ENCODE measurements at places on chromosomes 3 and 15. TPM values are rescaled to one million over a fixed set of nuclear protein-coding genes. Genes with fewer than 3 reads are reported as not detected.

The PLSCR2 gene
- not detected for total RNA-seq

The MYH15 gene
- total RNA-seq = 0.05 TPM

The GXYLT2 gene
- total RNA-seq = not detected

The RHCG gene
- not detected for total RNA-seq

The RGMA gene
- total RNA-seq = not detected

GRCh38 chr3:192068464-192069254 lies 607.7 kb downstream of the PYDC2 start:
- no peak for DNase-seq

DNA sequence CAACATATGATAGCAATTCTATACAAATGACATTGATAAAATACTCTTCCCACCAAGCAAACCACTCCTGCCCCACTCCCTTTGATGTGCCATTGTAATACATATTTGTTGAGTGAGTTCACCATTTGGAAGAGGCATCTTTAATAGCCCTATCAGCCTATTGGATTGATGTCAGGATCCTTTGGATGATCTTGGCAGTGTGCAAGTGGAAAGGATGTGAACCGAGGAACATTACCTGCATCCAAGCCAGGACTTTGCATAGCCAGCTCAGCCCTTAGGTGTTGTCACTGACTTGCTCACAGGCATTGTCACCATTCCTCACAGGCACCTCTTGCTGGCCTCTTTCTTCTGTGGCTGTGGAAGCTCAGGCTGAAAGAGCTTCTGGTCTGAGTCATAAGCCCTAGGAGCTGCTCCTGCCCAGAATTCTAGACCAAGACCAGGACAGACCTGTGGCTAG lies 16.5 kb upstream of the TIMP4 start:
- no peak for DNase-seq

DNA sequence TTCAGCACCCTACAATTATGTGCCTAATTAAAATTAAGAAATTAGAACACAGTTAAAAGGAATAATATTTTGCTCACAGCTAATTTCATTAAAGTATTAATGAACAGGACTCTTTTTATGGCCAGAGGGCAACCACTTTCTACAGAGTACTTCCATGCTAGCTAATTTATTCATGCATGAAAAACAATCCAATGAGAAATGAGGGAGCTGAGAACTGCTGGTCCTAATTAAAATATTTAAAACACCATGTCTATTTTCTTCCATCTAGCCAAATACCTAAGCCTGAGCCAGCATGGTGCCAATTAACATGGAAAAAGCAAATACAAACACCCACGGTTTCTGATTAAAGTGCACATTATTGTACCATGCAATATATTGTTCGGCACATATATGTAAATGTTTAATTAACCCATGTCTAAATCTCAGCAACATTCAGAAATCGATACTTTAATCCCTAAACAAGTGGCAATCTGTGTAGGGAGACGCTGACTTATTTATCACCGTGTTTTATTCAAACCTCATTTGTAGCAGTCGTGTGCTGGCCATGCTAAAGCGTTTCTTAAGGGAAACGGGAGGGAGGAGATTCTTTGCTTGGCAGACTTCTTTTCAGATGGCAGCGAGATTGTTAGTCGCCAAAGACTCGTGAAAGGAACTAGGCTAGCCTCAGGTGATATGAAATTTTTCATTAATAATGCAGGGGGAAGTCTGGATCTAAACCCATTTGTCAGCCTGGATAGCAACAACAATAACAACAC lies 193.5 kb downstream of the ANXA2 start:
- no peak for DNase-seq

DNA sequence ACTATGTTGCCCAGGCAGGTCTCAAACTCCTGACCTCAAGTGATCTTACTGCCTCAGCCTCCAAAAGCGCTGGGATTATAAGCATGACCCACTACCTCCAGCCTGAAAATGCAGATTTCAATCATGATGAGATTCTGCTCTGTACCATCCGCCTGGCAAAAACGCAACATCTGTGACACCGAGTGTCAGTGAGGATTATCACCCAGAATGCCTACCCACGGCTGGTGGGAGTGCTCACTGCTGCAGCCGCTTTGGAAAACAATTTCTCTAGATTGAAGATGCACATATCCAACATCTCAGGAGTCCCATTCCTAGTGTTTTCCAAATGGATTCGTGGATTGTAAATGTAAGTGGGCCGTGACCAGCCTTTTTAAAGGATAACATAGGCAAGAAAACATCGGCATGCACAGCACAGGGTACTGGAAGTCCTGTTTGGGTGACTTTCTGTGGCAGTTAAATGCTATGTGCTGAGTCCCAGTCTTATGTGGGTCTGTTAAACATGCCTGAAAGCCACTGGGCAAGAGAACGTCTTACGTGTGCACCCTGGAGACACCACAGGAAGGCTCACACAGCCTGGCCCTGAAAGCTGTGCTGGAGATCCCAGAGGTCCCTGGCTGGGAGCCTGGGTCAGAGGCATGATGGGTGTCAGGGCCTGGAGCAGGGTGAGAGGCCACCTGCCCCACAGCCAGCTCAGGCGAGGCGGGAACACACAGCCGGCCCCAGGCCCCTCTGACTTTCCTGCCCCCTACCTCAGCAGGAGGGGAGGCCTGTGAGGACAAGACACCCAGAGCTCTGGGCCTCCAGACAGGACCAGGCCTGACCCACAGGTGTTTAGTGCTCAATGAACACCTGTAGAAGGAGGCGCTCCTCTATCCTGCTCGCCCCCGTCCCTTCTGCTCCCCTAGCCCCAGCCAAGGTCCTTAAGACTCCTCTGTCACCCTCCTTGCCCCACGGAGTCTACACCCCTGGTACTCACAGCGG lies 918 bp downstream of the PRSS50 start:
- DNase-seq = no peak

GRCh38 chr3:141578202-141578973 lies 91.6 kb downstream of the RASA2 start:
- no peak for DNase-seq

GRCh38 chr15:76181705-76182107 lies 121.9 kb downstream of the TMEM266 start:
- DNase-seq = no peak

DNA sequence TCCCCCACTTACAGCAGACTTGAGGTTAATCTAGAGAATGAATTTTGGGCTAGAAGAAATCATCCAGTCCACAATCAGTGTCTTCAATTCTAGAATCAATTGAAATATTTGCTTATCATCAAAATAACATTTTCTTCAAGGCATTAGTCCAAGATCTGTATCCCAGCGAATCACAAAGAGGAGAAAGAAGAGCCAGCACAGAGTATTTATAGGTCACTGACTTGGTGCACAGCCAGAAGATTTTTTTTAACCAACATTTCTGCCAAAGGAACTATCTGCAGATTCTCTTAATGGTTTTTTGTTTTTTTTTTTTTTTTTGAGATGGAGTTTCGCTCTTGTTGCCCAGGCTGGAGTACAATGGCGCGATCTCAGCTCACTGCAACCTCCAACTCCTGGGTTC lies 178.2 kb downstream of the TNIK start:
- no peak for DNase-seq

- DNase-seq = no peak
Measured at GRCh38 chr15:78406016-78406585, 31.9 kb upstream of the IREB2 start.

- DNase-seq = no peak
Measured at GRCh38 chr3:8610951-8611350, 33.6 kb downstream of the SSUH2 start.

DNA sequence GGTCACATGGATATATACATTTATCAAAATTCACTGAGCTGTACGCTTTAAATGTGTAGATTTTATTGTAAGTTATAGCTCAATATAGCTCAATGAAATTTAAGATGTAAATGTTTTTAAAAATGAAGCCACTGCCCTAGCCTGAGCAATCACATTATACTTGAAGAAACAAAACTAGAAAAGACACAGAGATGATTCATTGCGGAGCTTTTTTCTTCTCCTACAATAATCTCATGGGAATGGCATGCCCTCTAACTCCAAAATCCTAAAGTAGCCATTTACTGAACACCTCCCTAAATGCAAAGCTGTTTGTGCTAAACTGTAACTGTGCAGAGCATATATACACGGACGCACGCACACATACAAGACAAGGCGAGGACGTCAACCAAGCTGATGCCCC lies 84.2 kb downstream of the MYO9A start:
- no peak for DNase-seq

DNA sequence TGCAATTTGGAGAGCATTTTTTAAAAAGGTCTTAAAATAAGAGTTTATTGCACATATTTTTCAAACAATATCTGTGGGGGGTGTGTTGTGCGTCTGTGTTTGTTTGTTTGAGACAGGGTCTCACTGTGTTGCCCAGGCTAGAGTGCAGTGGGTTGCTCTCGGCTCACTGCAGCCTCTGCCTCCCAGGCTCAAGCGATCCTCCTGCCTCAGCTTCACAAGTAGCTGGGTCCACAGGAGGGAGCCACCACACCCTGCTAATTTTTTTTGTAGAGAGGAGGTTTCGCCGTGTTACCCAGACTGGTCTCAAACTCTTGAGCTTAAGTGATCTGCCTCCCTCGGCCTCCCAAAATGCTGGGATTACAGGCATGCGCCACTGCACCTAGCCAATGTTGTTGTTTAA lies 2.7 kb downstream of the MLF1 start:
- DNase-seq = no peak

DNA sequence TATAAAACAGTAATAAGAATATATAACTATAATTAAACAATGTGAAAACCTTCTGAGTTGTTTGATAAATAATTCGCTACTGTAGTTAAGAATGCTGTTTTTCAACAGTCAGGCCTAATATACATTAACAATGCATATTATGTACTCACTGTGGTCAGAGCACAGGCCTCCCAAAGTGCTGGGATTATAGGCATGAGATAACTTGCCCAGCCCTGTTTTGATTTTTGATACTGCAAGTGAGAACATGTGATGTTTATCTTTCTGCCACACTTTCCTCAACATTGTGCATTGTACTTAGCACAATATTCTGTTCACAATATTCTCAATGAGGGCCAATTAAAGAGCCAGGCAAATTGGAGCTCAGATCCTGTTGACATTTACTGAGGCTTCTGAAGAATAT lies 274.5 kb upstream of the RARB start:
- no peak for DNase-seq

DNA sequence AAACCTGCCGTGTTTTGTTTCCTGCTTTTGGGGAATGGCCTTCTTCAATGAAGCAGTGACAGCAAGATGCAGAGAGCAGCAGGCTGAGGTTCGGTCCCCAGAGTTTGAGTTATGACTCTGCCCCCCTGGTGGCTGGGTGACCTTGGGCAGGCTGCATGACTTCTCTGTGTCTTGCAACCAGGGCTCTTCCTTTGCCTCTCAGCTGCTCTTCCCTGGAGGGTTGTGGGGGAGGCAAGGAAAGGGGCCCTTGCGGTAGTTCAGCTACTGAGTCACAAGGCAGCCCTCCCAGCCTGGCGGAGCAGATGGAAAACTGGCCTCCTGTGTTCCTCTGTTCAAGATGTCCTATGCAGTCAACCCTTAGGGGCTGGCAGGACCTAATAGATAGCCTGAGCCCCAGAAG lies 17.1 kb downstream of the CTXND1 start:
- DNase-seq = no peak

- DNase-seq = no peak
Measured at GRCh38 chr15:67818464-67818863, 6.8 kb upstream of the SKOR1 start.

DNA sequence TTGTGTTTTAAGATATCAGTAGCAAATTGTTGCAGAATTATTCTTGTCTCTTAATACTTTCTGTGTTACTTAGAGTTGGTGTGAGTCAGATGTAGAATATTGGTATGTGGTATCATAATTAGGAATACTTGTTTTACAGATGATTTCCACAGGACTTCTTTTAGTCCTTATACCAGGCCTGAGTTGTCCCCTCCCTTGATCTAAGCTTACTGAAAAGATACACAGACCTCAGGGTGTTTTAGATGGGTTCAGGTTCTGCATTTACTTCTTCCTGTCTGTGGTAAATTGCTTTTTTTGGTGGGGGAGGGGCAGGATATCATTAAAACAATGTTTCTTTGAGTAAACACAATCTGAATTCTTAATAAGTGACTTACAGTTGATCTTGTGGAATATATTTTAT lies 14.2 kb downstream of the DZIP3 start:
- DNase-seq = no peak

- DNase-seq = no peak
Measured at GRCh38 chr3:52361898-52362297, 45.8 kb downstream of the DNAH1 start.

GRCh38 chr3:48945432-48945831 lies 26.8 kb downstream of the ARIH2 start:
- DNase-seq = no peak

Data from CD4-positive, alpha-beta T cell (primary cell).